ENCODE measurements at places on chromosomes 4 and X. TPM values are rescaled to one million over a fixed set of nuclear protein-coding genes. Genes with fewer than 3 reads are reported as not detected.

VEGFD gene
- total RNA-seq: 2.0 TPM

DNA sequence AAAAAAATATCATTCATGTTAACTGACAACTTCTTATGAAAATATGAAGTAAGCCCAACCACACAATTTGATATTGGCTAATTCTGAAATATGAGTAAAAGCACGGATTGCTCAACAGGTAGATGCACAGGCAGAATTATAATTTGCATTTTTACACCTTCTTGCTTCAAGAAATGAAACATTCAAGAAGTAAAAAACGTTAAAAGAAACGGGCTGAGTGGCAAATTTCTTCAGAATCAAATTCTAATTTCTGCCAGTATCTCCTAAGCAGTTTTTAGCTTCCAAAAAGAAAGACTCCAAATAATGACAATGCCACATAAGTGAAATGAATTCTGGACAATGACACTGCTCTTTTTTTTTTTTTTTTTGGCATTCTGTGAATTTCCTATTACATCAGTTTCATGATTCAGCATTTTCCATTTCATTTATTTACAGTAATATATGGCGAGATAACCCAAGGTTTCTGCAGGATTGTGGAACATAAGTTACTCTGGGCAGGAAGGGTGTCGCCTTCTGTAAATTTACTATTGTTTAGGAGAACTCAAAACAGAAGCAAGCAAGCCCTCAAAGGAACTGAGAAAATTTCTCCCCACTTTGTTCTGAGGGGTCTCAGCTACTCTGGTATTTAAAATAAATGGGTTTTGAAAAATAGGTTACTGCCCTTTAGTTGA is 1.4 kb downstream of the SEL1L3 start:
- no peaks in the 10 kb centered on the region for H3K27me3 ChIP-seq
- H3K27ac ChIP-seq: no peak overlapping the region
- DNase-seq: peak; percentile 64
- peak overlapping the region; percentile 53 for H3K4me3 ChIP-seq
- H3K4me1 ChIP-seq: no peaks in the 10 kb centered on the region
- no peaks in the 10 kb centered on the region for H3K36me3 ChIP-seq

C1QTNF7 gene
- 1.5 TPM for total RNA-seq

DNA sequence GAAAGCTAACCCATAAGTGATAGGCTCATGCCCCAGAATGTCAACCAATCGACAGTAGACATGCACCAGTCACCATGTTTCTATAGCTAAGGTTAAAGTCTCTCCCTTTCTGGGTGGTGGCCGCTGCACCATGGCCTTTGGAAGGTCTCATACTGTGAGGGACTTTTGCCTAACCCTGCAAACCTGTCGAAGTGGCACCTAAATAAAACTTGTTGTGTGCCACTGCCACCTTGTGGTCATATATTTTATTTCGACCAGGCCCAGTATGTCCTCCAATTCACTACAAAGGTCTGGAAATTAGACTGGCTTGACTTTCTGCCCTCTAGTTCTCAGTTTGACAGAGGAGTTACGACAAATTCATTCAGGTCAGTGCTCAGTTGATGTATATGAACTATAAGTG is 163.1 kb downstream of the SMARCA1 start:
- H3K36me3 ChIP-seq: no peaks in the 10 kb centered on the region
- no peak overlapping the region for H3K4me3 ChIP-seq
- DNase-seq: peak; percentile 41
- no peak overlapping the region for H3K27ac ChIP-seq
- H3K27me3 ChIP-seq: no peaks in the 10 kb centered on the region

ADH6 gene
- not detected for total RNA-seq

- no peak overlapping the region for H3K27ac ChIP-seq
- DNase-seq: no peak
- no peaks in the 10 kb centered on the region for H3K27me3 ChIP-seq
- no peaks in the 10 kb centered on the region for H3K36me3 ChIP-seq
- no peak overlapping the region for H3K4me3 ChIP-seq
Observed at GRCh38 chrX:46811121-46811520, 25.7 kb upstream of the RP2 start.

ANK2 gene
- 95.1 TPM for total RNA-seq

ATP10D gene
- 40.8 TPM for total RNA-seq

MAP3K15 gene
- total RNA-seq: under 0.01 TPM

DNA sequence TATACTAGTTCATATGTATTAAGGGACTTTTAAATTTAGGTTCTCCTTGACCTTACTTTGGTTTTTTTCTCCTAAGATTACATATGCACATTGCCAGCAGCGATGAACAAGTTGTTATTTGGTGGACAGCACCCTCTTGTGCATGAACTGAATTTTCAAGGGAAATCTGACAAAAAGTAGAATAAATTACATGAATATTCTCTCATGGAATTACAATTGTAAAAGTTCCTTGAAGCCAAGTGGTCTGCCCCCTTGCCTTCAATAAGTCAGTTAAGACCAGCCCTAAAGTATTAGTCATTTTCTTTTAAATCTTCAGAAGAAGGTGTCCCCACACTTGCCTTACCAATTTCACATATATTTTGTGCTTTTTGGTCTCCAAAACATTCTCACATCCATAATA is 30.7 kb upstream of the SMARCA5 start:
- no peaks in the 10 kb centered on the region for H3K4me1 ChIP-seq
- H3K27ac ChIP-seq: no peak overlapping the region
- H3K4me3 ChIP-seq: no peak overlapping the region
- H3K36me3 ChIP-seq: no peaks in the 10 kb centered on the region

- no peak for DNase-seq
- no peaks in the 10 kb centered on the region for H3K27me3 ChIP-seq
- no peaks in the 10 kb centered on the region for H3K36me3 ChIP-seq
- no peak overlapping the region for H3K27ac ChIP-seq
- no peaks in the 10 kb centered on the region for H3K4me1 ChIP-seq
Observed at GRCh38 chr4:168380290-168380689, 61.7 kb upstream of the DDX60 start.

DNA sequence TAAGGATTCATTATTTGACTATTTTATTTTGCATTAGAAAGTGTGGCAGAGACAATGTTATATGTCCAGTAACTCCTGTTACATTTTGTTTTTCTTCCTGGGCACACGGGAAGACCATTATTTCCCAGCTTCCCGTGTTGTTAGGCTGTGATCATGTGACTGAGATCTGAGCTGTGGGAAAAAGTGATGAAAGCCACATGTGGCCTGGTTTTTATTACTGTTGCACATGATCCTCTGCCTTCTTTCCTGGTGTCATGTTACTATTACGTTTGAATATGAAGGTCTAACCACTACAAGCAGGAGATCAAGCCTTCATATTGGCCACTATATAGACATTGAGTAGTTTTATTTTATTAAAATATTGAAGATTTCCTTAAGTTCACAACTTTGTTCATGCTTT is 28.2 kb upstream of the MID1 start:
- no peak overlapping the region for H3K4me3 ChIP-seq
- H3K4me1 ChIP-seq: no peaks in the 10 kb centered on the region
- no peaks in the 10 kb centered on the region for H3K27me3 ChIP-seq
- no peaks in the 10 kb centered on the region for H3K36me3 ChIP-seq

DNA sequence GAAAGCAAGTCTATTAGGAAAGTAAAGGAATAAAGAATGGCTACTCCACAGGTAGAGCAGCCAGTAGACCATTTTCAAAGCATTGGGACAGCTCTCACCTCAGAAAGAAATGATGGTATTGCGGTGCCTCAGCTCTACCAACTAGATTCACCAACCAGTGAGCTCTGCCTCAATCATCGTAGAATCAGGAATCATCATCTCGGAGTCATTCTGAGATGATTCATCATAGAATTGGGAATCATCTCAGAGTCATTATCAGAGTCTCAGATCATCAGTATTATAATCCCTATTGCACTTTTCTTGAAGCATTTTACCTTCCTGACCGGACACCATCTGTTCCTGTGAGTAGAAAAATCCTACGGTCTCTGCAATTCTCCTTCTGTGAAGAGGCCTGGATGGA is 17.5 kb upstream of the SAT1 start:
- H3K4me1 ChIP-seq: no peaks in the 10 kb centered on the region
- H3K27me3 ChIP-seq: no peaks in the 10 kb centered on the region
- no peaks in the 10 kb centered on the region for H3K36me3 ChIP-seq
- no peak overlapping the region for H3K4me3 ChIP-seq

DNA sequence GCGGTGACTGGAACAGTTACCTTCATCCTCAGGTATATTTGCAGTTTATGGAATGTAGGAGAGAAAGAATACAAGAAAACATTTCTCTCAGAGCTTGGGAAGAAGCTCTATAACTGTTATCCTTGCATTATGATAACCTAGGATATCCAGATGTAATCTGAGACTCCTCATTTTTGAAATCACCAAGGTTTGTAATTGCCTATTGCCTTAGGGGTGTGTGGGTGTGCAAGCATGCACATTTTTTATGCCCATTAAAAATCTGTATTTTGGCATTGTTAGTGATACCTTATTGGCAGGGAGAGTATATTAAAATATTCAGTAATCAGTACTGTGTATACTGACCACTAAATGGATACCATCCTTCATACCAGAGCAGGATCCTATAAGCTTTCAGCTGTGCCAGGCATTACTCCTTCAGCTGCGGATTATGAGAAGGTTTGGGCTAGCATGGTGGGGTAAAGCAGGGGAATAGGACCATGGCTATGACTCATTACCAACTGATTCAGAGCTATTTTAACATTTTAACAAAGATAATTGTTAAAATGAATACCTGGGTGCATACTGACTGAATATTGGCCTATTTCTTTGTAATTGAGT is 8.3 kb downstream of the SEC24B start:
- no peaks in the 10 kb centered on the region for H3K4me1 ChIP-seq
- peaks cover 3% of the 10 kb centered on the region for H3K36me3 ChIP-seq
- DNase-seq: no peak
- H3K27ac ChIP-seq: no peak overlapping the region
- H3K4me3 ChIP-seq: no peak overlapping the region
- no peaks in the 10 kb centered on the region for H3K27me3 ChIP-seq

DNA sequence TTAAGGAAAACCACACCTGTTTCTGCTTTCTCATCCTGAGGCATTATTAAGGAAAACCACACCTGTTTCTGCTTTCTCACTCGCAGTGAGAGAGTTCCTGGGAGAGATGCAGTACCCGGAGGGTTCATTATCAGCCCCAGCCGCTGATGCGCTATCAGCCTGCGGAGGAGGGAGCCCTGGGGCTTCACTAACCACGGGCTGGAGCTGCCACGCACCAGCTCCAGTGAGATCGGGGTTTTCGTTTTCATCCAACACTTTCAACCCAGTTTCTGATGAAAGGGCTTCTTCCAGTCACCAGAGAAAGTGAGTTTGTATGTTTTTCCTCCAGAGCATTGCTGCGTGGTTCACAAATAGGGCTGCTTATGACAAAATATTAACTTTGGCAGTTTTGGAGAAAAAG is 93.2 kb upstream of the PRKX start:
- no peak overlapping the region for H3K27ac ChIP-seq
- H3K4me1 ChIP-seq: no peaks in the 10 kb centered on the region
- H3K4me3 ChIP-seq: no peak overlapping the region

DNA sequence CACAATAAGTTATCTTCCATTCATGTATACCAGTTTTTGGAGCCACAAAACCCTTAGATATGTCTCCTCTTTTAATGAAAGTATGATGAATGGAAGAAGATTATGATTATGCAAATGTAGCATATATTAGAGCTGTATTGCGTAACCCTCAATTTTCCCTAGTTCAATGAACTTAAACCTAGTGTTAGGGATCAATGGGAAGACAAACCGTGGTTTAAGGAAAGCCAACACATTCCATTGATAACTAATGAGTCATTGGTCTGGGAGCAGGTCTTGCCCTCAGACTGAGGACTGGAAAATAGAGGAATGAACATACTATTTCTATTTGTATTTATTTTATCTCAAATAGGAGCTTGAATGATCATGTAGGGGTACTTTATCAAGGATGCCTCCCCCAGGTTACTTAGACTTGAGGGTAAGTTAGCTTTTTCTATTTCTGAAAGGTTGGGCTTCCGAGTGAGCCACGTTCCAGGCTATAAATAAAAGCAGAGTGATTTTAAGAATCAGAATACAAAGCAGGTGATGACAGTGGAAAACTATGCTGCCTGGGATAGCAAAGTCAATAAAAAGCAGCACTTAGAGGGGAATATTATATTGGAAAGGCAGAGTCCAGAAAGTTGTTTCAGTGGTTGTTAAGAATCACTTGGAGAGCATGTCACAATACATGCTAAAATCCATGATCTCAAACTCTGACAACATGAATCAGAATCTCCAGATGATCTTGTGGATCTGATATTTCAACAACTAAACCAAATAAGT is 356.0 kb downstream of the ADAM29 start:
- DNase-seq: peak; percentile 71
- H3K4me1 ChIP-seq: no peaks in the 10 kb centered on the region
- no peak overlapping the region for H3K4me3 ChIP-seq
- H3K27me3 ChIP-seq: no peaks in the 10 kb centered on the region
- H3K27ac ChIP-seq: no peak overlapping the region
- H3K36me3 ChIP-seq: no peaks in the 10 kb centered on the region

DNA sequence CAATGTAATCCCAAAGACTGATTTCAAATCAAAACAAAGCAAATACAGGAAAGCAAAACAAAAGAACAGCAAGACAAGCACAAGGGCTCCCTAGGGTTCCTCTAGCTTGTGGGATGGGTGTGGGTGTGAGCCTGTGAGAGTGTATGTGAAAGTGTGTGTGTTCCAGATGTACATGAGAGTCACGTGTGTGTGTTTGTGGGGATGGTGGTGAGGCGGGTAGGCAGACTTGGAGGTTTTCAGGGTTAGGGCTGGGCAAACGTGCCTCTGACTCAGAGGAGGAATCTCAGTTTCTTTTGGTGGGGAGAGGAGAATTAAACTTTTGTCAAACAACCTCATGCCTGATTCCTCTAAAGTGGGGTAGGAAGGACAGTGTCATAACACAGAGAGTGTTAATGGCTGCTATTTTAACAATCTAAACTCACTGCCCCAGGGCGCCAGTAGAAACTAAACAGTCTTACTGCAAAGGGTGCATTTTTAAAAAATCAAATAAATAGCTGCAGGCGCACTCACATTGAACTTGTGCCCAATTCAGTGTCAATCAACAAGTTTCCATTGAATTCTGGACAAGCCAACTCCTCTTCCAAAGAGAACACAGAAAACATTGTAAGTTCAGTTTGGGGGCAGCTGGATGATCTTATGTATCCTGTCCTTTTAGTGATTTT is 51.8 kb downstream of the CHRDL1 start:
- peaks cover 6% of the 10 kb centered on the region for H3K4me1 ChIP-seq
- no peak overlapping the region for H3K4me3 ChIP-seq
- peak; percentile 36 for DNase-seq
- H3K27me3 ChIP-seq: no peaks in the 10 kb centered on the region

- no peak for DNase-seq
- no peaks in the 10 kb centered on the region for H3K4me1 ChIP-seq
- H3K27me3 ChIP-seq: no peaks in the 10 kb centered on the region
- H3K27ac ChIP-seq: no peak overlapping the region
- H3K4me3 ChIP-seq: no peak overlapping the region
- H3K36me3 ChIP-seq: no peaks in the 10 kb centered on the region
Observed at GRCh38 chr4:14924812-14925344, 77.4 kb upstream of the CPEB2 start.
